ENCODE measurements at places on chromosomes 11 and 22. TPM values are rescaled to one million over a fixed set of nuclear protein-coding genes. Genes with fewer than 3 reads are reported as not detected.

The SCGB2A2 gene
- total RNA-seq = not detected

The APOBEC3G gene
- total RNA-seq = 158 TPM

The C11orf42 gene
- not detected for total RNA-seq

The RIBC2 gene
- total RNA-seq = 10.4 TPM

The PATE2 gene
- not detected for total RNA-seq

The TMEM41B gene
- total RNA-seq = 24.9 TPM

The MAPK8IP2 gene
- total RNA-seq = 0.28 TPM

The TRIM49C gene
- total RNA-seq = not detected

The MS4A6E gene
- not detected for total RNA-seq

GRCh38 chr22:41445129-41446056 lies 1.2 kb downstream of the TOB2 start:
- H3K36me3 ChIP-seq = no peaks in the 10 kb centered on the region
- H3K4me3 ChIP-seq = peak overlapping the region; percentile 96
- DNase-seq = no peak
- H3K27ac ChIP-seq = peak overlapping the region; percentile 96

GRCh38 chr11:69209421-69210309 lies 53.9 kb downstream of the SMIM38 start:
- H3K27me3 ChIP-seq = no peaks in the 10 kb centered on the region
- DNase-seq = no peak
- H3K4me3 ChIP-seq = no peak overlapping the region
- no peaks in the 10 kb centered on the region for H3K36me3 ChIP-seq

GRCh38 chr11:18171377-18172000 lies 1.1 kb upstream of the MRGPRX4 start:
- no peak for DNase-seq
- no peak overlapping the region for H3K27ac ChIP-seq
- H3K36me3 ChIP-seq = no peaks in the 10 kb centered on the region
- no peaks in the 10 kb centered on the region for H3K27me3 ChIP-seq
- no peak overlapping the region for H3K4me3 ChIP-seq
- no peaks in the 10 kb centered on the region for H3K4me1 ChIP-seq

DNA sequence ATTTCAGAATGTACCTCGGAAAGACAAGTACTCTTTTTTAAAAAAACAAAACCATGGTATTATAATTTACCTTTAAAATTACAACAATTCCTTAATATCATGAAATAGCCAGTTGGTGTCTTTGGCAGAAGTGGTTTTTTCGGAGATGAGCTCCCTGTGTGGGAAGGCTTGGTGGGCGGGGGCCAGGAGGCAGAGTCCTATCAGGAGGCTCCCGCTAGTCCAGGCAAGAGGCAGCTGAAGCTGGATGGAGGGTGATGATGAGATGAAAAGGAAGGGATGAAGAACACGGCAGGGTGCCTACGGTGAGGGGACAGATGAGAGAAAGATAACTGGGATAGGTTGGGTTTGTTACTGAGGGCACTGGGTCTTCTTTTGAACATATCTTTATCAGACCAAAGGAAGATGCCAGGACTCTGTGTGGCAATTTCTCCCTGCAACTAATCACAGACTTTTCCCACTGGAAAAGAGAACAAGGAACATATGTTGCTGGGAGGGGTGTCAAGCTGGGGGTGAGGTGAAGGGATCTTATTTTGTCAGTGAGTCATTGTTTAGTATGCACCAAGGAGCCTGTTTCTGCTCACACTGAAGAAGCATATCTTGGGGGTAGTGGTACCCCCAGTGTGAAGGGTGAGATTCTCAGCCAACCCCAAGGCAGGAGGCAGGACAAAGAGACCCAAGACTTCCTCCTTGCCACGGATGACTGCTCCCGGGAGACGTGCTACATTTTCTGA lies 91.5 kb upstream of the YWHAH start:
- peaks cover 3% of the 10 kb centered on the region for H3K36me3 ChIP-seq
- DNase-seq = no peak
- H3K27ac ChIP-seq = no peak overlapping the region
- no peak overlapping the region for H3K4me3 ChIP-seq

GRCh38 chr11:86703987-86704386 lies 31.6 kb upstream of the ME3 start:
- no peak overlapping the region for H3K4me3 ChIP-seq
- no peak for DNase-seq
- no peak overlapping the region for H3K27ac ChIP-seq
- H3K4me1 ChIP-seq = no peaks in the 10 kb centered on the region

GRCh38 chr11:11444027-11444803 lies 91.2 kb upstream of the CSNK2A3 start:
- no peak overlapping the region for H3K27ac ChIP-seq
- DNase-seq = no peak
- no peaks in the 10 kb centered on the region for H3K36me3 ChIP-seq
- H3K27me3 ChIP-seq = no peaks in the 10 kb centered on the region
- no peak overlapping the region for H3K4me3 ChIP-seq
- no peaks in the 10 kb centered on the region for H3K4me1 ChIP-seq

DNA sequence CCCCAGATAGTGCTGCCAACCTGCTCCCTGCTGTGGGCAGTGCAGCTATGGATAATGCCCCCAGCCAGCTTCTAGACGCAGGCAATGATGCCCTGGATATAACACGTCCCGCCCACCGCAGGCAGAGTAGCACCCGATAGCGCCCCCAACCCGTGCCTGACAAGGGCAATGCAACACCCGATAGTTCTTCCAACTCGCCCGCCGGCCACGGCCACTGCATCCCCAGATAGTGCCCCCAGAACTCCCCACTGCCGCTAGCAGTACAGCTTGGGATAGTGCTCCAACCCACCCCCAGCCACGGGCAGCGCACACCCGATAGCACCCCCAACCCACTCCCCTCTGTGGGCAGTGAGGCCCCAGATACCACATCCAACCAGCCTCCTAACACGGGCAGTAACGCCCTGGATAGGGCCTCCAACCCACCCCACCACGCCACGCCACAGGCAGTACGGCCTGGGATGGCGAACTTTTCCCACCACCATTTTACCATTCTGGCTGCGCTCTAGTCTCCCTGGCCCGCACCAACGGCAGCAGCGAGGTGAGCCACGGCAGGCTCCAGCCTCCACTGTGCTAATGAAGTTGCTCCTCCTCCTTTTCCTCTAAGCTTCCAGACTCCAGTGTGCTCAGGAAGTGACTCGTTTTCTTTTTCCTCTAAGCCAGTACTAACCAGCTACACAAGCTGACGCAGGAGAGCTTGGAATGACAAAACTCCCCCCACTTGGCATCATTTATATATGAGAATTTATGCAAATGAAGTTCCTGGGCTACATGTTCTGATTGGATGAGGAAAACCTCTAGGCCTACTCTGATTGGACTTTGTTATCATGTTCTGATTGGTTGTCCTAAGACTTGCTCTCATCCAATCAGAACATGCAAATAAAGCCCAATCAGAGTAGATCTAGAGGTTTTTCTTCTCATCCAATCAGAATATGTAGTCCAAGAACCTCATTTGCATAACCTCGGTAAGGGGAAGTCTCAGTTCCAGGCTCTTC lies 3.0 kb upstream of the RFPL3 start:
- no peak for DNase-seq
- H3K4me1 ChIP-seq = no peaks in the 10 kb centered on the region
- H3K4me3 ChIP-seq = no peak overlapping the region
- H3K27ac ChIP-seq = no peak overlapping the region
- no peaks in the 10 kb centered on the region for H3K27me3 ChIP-seq

GRCh38 chr22:47784367-47784983 lies 1022.0 kb downstream of the TBC1D22A start:
- H3K36me3 ChIP-seq = no peaks in the 10 kb centered on the region
- DNase-seq = no peak
- no peaks in the 10 kb centered on the region for H3K27me3 ChIP-seq
- H3K27ac ChIP-seq = no peak overlapping the region
- H3K4me1 ChIP-seq = no peaks in the 10 kb centered on the region

DNA sequence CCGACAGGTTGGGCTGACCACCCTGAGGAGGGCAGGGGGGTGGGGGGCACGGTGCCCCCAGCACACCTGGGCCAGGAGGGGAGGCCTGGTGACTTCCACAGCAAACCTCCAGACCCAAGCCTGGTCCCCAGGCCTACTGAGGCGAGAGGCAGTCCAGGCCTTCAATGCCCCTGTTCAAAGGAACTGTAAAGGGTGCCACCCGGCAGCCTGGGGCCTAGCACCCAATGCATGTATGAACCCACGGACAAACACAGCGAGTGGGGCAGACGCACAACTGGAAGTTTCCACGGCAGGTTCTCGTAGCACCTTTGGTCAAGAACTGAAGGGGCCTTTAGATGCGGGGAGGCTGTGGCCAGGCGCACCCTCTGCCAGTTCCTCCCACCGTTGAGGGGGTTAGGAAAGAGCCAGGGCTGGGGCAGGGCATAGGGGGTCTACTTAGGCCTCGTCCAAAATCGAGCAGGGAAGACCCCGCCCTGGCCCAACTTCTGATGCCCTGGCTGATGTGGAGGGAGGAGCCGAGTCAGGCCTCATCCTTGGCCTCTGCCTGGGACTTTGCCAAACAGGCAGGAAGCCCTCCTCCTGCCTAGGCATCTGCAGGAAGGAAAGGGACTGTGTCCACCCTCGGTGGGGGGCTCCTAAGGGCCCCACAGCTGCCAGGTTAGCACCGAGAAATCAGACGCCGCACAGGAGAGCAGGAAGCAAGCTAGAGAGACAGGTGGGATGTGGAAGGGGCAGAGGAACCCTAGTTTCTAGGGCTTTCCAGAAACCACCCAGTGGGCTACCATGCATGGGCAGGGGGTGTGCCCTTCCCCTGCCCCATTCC lies 6.6 kb downstream of the CBX6 start:
- H3K36me3 ChIP-seq = peaks cover 5% of the 10 kb centered on the region
- peaks cover 20% of the 10 kb centered on the region for H3K4me1 ChIP-seq
- H3K4me3 ChIP-seq = no peak overlapping the region
- no peaks in the 10 kb centered on the region for H3K27me3 ChIP-seq
- no peak for DNase-seq
- no peak overlapping the region for H3K27ac ChIP-seq

- no peak overlapping the region for H3K27ac ChIP-seq
- no peak overlapping the region for H3K4me3 ChIP-seq
- no peaks in the 10 kb centered on the region for H3K4me1 ChIP-seq
- H3K36me3 ChIP-seq = no peaks in the 10 kb centered on the region
- peaks cover 3% of the 10 kb centered on the region for H3K27me3 ChIP-seq
These were observed 70.3 kb downstream of the SEZ6L start for GRCh38 chr22:26239581-26239980.

- no peak overlapping the region for H3K4me3 ChIP-seq
- H3K36me3 ChIP-seq = no peaks in the 10 kb centered on the region
- H3K27ac ChIP-seq = no peak overlapping the region
- H3K4me1 ChIP-seq = no peaks in the 10 kb centered on the region
These were observed 104.7 kb upstream of the CARD18 start for GRCh38 chr11:105244160-105244825.

DNA sequence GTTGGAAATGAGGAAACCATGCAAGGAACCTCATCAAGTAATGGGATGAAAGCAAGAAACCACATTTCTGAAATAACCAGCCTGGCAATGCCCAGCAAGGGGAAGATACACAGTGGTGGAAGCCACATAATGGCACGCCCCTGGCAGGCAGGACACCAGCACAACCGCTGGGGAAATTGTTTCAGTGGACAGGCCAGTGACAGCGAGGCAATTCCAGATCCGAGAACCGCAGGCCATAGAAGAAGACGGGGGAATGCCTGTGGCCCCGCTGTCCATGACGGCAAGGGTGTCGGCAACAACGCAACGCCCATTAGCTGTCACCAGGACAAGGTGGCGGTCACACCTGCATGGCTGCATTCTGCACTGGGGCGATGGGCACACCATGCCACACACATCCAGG lies 1389.6 kb downstream of the BRD1 start:
- H3K4me3 ChIP-seq = no peak overlapping the region
- no peaks in the 10 kb centered on the region for H3K27me3 ChIP-seq
- no peak for DNase-seq

GRCh38 chr11:287821-288477 lies 977 bp upstream of the PGGHG start:
- H3K27ac ChIP-seq = peak overlapping the region; percentile 79

- no peak for DNase-seq
- H3K4me3 ChIP-seq = no peak overlapping the region
- no peaks in the 10 kb centered on the region for H3K36me3 ChIP-seq
These were observed 75.1 kb upstream of the TSPAN18 start for GRCh38 chr11:44651535-44652155.

DNA sequence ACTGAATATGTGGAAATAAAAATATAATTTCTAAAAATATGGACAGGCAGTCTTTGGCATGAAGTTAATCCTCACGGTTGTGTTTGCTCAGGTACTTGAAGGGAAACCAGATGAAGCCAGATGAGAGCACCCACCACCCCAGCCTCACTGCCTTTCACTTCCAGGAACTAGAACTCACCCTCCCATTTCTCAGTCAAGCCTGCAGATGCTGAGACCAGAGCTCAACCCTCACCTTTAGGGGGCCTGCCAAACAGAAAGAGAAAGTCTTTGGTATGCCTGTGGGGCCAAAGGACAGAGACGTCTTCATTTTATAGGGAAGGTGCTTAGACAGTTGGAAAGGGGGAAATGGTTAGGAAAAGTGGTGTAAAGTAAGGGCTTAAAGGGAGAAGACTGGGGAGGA lies 252.8 kb upstream of the PLET1 start:
- no peak for DNase-seq
- no peaks in the 10 kb centered on the region for H3K4me1 ChIP-seq
- no peak overlapping the region for H3K27ac ChIP-seq
- no peaks in the 10 kb centered on the region for H3K36me3 ChIP-seq
- H3K27me3 ChIP-seq = no peaks in the 10 kb centered on the region

GRCh38 chr11:123179586-123179985 lies 15.5 kb downstream of the CLMP start:
- DNase-seq = no peak
- no peaks in the 10 kb centered on the region for H3K36me3 ChIP-seq
- no peaks in the 10 kb centered on the region for H3K27me3 ChIP-seq
- H3K4me3 ChIP-seq = no peak overlapping the region
- H3K27ac ChIP-seq = no peak overlapping the region
- no peaks in the 10 kb centered on the region for H3K4me1 ChIP-seq

GRCh38 chr11:33706546-33706945 lies 5.9 kb upstream of the C11orf91 start:
- no peak overlapping the region for H3K27ac ChIP-seq
- no peak overlapping the region for H3K4me3 ChIP-seq
- H3K4me1 ChIP-seq = no peaks in the 10 kb centered on the region
- H3K27me3 ChIP-seq = no peaks in the 10 kb centered on the region
- DNase-seq = no peak

DNA sequence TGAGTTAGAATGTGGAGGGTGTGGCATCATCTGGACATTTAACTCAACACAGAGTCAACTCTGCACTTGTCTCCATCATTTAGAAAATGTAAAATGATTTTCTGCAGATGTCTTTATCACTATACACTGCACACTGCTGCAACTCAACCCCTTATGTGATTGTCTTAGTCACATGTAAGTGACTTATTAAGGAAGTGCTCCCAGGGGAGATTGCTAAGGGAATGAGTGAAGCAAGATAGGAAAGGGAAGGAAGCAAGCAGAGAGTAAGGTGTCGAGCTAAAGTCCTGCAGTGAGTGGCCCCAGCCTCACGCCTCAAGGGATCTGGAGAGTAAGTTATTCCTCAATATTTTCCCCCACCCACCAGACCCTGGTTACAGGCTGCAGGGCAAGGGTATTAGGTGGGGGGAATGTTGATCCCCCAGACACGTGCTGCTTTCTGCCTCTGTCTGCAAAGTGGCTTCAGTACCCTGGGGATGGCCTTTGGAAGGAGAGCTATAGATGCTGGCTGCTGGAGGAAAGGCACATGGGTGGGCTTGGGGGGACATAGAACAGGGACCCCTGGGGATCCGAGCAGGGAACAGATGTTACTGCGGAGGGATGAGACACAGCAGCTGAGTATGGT lies 7.2 kb upstream of the CBX6 start:
- no peak overlapping the region for H3K4me3 ChIP-seq
- H3K27me3 ChIP-seq = no peaks in the 10 kb centered on the region
- no peak overlapping the region for H3K27ac ChIP-seq
- peaks cover 26% of the 10 kb centered on the region for H3K4me1 ChIP-seq
- no peak for DNase-seq
- no peaks in the 10 kb centered on the region for H3K36me3 ChIP-seq
